ENCODE measurements at places on chromosomes 7 and 10.

GRCh38 chr7:6158424-6159096, 113.9 kb downstream of the CYTH3 start:
- DNase-seq: no peak

DNA sequence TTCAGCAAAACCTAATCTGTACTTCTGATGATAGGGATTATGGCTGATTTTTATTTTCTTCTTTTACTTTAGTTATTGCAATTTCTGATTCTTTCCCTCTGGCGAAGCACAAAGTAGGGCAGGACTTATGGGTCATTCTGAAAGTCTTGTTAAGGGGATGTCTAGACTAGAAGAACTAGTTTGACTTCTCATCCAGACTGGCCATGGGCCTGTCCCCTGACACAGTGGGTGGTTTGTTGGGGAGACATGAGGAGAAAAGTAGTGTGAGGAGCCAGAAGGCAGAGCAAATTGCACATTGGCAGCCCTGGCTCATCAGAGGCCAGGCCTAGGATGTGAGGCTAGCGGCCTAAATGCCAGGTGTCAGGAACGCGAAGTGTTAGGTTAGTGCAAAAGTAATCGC, 152.8 kb downstream of the RTKN2 start:
- no peak for DNase-seq

- no peak for DNase-seq
Observed at GRCh38 chr10:123413353-123413752, 252.8 kb upstream of the GPR26 start.

DNA sequence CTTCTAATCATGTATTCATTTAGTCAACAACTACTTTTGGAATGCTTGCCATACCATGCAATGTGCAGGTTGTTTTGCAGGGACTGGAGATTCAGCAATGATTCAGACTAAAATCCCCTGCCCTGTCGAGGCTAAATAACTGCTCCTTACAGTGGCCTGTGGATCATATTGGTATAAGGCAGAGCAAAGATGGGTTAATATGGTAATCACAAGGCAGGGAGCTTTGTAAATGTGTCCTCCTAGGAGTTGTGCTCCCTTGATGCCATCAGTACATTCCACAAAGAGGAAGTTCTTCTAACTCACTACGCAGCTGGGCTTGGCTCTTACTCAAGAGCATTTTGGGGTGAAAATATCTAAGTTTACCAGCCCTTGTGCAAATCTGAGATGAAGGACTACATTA, 614 bp upstream of the IFIT2 start:
- DNase-seq: no peak

DNA sequence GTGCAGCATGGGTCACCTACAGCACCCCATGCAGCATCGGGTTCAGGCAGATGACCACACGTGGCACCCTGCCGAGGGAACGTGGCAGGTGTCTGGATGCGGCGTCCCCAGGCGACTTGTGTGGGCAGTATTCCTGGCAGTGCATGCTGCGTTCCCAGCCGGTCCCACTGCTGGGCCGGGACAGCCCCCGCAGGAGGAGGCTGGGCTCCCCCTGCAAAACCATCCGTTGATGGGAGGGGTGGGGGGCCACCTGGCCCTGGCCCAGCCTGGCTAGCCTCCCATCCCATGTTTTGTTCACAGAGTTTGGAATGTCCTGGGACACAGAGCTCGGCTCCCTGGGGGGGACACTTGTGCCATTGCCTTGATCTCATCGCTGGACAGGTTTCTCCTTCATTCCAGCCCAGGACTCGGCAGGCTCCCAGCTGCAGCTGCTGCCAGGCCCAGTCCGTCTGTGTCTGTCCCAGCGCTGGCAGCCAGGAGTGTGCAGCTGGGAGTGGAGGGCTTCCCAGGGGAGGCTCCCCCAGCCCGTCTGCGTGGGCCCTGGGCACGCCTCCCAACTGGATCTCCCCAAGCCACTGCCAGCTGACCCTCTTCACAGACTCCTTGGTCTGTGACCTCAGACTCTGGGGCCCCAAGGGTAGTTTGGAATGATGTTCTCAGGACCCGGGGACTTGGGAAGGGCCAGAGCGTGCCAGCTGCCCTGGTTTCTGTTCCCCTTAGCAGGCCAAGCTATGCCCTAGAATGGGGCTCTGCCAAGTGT, 32.6 kb downstream of the TMEM270 start:
- no peak for DNase-seq

GRCh38 chr10:87799860-87800259, 18.2 kb downstream of the ATAD1 start:
- DNase-seq: no peak

DNA sequence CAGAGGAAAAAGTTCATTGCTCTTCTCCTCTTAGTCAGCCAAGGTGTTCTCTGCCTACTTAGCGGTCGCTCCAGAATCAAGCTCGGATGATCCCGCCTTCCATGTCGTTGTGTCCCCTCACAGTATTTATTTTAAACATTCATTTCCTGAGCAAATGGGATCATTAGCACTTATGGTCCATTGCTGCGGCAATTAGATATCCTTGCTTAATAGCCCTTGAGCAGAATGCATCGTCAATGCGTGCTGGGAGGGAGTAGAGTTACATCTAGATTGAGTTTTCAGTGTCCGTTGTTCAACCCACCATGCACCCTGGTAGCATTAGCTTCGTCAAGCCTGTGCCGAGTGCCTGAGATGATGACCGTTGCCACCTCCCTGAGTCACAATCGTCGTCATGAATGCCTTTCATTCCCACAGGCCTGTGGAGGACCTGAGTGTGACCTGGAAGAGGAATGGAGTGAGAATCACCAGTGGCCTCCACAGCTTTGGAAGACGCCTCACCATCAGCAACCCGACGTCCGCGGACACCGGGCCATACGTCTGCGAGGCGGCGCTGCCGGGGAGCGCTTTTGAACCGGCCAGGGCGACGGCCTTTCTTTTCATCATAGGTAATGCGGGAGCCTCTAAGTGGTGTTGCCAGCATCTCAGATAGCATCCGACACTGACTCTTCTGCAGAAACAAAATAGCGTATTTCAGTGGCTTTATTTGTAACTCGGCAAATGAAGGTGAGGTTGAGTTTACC, 650.4 kb downstream of the SDK1 start:
- DNase-seq: no peak

DNA sequence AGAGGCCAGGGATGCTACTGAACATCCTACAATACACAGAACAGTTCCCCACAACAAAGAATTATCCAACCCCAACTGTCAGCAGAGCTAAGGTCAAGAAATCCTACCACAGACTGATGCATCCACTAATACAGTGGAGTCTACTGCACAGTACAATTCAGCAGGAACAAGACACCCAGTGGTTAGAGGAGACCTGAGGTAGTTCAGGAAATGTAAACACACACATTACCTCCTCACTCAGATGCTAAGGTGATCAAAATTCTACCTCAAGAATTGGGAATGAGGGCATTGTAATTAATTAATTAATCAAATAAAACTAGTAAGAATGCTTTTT, 91.4 kb downstream of the ZFAND4 start:
- DNase-seq: no peak

DNA sequence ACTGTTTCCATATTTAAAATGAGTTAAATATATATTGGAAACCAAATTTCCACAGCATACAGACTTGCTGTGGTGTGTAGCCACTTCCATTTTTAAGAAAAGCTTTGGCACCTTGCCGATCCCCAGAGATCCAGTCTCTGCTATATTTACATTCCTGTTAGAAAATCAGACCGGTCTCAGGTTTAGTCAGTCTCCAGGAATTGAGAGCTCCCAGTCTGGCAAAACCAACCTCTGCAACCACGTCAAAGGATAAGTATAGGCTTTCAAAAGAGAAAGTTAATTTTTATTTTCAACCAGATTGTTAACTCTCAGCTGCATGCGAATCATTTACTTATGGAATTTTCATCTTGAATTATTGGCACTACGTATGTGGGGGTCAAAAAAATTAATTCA, 28.2 kb downstream of the PUS7 start:
- no peak for DNase-seq

- DNase-seq: no peak
Observed at GRCh38 chr10:121157998-121158397, 306.8 kb downstream of the WDR11 start.

DNA sequence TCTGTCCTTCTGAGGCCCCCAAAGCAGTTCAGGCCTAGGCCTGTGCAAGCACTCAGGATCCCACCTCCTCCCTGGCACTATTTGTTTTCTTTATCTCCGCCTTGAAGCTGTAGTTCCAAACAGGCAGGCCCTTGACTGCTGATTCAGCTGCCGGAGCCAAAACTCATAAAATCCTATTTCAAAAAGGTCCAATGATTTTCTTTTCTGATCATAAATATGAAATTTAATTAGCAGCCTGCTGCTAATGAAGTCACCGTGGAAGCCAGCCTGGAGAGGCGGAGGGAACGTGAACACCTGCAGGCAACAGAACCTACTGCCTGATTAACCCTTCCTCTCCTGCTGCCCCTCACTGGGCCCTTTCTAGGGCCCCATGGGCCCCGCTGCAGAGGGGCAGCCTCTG, 60.1 kb downstream of the CARD11 start:
- DNase-seq: no peak

- DNase-seq: no peak
Observed at GRCh38 chr10:13306103-13306502, 6.2 kb upstream of the PHYH start.

- DNase-seq: no peak
Observed at GRCh38 chr10:89114846-89115625, 92.1 kb downstream of the CH25H start.

GRCh38 chr7:141585592-141586510, 34.6 kb downstream of the AGK start:
- DNase-seq: peak; percentile 32

GRCh38 chr7:151920488-151920887, 35.8 kb upstream of the GALNTL5 start:
- DNase-seq: no peak

DNA sequence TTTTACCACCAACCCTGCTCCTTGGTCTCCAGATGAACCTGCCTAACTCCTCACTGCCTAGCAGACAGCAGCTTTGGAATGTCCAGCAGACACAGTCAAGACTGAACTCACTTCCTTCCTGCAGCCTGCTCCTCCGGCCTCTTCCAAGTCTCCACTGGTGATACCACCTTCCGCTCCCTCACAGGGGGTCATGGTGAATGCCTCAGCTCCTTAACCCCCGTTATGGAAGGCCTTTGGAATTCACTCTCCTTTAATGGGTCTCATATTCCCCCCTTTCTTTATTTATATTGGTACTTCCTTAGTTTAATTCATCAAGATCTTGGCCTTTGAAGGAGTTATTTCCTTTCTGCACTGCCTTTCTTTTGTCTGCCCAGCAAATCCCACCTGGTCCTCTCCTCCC, 44.9 kb upstream of the ZNF32 start:
- DNase-seq: no peak

DNA sequence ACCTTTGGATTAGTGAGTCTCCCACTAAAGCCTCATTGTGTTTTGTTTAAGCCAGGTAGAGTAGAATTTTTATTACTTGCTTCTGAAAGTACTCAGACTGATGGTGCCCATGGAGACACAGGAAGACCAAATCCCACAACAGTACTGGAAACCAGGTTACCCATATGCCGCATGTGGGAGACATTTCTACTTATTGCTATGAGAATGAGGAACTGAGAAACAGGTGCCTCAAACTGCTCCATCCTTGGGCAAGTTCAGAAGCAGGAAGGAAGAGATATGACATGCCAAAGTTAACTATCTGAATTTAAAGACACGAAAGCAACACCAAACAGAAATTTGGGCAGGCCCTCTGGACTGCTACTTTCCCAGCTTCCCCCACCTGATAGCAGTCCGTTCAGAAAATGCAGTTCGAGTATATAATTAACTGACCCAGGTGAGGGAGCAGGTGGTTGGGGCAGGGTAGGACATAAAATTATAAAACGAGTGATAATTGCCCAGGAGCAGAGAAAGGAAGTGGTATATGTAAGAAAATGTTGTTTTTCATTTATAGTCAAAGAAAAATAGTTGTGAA, 382.3 kb upstream of the MTPN start:
- DNase-seq: no peak

GRCh38 chr10:122962405-122962804, 8.4 kb upstream of the C10orf88 start:
- DNase-seq: no peak

DNA sequence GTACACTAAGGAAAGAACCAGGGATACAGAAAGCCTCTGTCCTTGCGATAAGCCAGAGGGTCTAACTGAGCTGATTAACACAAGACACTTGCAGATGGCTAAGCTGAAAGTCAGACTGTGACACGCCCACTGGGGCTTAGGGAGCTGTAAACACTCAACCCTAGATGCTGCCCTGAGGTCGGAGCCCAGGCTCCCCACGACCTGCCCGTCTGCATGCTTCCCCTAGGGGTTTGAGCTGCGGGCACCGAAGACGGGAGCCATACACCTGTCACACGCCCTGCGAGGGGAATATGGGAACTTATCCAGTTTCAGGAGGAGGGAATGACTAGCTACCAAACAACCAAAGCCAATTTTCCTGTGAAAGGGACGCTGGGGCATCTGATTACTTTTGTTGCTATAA, 96.0 kb downstream of the HTR5A start:
- no peak for DNase-seq

DNA sequence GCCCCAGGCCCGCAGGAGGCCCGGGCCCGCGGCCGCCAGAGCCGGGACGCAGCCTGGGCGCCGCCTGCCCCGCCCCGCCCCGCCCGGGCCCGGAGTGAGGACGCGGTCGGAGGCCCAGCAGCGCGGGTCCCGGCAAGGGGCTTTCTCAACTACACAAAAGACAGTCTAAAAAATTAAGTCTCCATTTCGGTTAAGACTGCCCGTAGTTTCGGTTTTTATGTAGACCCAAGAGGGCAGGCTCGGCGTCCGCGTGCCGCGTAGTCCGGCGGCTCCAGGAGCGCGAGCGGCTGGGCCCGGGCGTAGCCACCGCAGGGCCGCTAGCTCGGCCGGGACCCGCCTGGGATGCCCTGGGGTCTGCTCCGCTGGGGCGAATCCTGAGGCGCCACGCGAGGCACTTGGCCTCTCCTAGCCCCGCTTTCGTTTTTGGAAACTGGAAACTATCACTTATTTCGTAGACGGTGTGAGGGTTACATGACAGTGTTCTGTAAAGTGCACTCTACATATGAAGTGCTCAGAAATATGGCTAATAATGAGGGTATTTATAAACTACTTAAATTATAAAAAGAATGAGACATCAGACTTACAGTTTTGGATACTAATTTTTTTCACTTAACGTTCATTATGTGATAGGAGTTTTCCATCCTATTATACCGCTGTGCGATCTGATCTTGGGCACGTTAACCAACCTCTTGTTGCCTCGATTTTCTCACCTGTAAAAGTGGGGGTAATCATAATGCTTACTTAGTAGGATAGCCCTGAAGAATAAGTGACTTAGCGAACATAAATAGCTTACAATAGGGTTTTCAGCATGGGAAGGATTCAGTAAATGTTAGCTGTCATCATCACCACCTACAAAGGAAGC, 573 bp downstream of the BLVRA start:
- no peak for DNase-seq

GRCh38 chr10:130300608-130301020, 164.4 kb downstream of the GLRX3 start:
- DNase-seq: no peak

- DNase-seq: no peak
Observed at GRCh38 chr10:23345861-23346260, 1.3 kb upstream of the C10orf67 start.

DNA sequence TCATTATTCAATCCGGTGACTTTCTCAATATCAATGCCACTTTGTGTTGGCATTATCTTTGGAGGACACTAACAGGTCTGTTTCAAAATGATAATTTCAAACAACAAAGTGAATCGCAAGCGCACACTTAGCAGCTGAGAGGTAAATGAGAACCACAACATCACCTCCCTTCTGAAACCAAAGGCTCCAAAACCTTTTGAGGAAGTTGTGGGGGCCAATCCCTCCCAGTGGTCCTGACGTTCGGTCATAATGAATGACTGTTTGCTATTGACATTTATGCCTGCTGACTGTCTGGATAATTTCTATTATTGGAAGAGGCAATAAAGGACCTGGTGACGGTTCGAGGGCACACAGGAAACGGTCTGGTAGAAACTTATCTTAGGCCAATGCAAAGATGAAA, 1.8 kb downstream of the ADARB2 start:
- DNase-seq: no peak
